ENCODE measurements at places on chromosomes 2 and 18.
A peak's percentile ranks its signal among the peaks of the same experiment; 100 is the strongest.

DNA sequence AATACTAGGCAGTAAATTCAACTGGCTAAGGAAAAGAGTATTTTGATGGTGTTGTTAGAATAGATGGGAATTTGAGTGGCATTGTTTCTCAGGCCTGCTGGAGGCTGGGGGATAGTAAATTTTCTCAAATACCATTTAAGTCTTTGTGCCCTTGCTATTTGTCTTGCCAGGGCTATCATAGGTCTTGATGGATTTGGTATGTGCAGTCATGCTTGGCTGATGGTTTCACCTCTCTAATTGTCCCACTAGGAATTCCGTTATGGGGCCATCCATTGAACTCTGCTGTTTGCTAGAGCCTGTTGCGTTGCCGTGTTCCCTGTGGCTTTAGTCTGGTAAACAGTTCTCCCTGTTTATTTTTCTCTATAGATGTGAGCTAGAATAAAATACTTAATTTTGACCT is 438.1 kb upstream of the FAM98A start:
- DNase-seq: no peak

DNA sequence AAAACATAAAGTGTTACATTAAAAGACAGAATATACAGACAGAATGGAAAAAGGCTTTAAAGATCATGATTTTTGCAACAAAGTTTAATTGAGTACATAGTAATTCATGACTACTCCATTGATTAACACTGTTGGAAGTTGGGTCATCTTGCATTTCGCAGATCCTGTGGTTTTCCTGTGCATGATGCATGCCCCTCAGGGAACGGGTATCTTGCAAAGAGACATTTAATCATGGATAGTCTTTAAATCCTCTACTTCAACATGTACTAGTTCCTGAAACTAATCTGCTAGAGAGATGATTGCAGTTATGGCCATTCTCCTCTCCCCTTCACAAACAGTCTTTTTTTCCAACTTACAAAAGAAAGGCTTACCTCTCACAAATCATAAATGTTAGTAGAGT is 155.6 kb upstream of the DSEL start:
- DNase-seq: peak; percentile 87

- peak; percentile 90 for DNase-seq
Measured at GRCh38 chr2:40625849-40626248, 174.0 kb upstream of the SLC8A1 start.

DNA sequence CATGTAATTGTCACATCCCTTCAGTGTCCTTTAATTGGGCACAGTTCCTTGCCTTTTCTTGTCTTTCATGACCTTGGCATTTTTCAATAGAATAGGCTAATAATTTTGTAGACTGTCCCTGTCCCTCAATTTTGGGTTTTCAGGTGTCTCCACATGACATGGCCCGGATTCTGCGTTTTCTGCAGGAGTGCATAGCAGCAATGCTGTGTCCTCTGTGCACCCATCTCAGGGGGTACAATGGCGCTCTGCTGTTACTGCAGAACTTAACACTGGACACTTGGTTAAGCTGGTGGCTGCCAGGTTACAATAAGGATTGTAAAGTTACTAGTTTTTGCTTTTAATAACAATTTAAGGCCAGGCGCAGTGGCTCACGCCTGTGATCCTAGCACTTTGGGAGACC is 51.3 kb downstream of the INPP5D start:
- DNase-seq: no peak

GRCh38 chr18:8229787-8230186 is 379.4 kb upstream of the RAB12 start:
- peak; percentile 61 for DNase-seq

DNA sequence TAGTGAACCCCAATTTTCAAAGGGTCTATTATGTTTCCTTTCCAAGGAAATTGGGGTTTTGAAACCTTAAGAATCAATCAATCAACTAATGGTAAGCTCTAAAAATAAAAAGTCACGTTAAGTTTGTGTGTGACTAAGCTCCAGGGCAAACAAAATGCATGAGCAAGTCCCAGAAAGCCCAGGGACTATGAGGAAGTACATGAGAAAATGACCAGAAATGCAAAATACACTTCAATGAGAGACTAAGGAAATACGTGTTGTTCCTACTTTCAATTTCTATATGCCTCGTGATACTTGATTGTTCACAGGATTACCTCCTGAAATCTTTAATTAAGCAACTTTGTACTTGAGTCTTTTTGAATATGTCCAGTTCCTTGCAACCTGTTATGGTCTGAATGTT is 684.4 kb upstream of the SYT4 start:
- DNase-seq: no peak

DNA sequence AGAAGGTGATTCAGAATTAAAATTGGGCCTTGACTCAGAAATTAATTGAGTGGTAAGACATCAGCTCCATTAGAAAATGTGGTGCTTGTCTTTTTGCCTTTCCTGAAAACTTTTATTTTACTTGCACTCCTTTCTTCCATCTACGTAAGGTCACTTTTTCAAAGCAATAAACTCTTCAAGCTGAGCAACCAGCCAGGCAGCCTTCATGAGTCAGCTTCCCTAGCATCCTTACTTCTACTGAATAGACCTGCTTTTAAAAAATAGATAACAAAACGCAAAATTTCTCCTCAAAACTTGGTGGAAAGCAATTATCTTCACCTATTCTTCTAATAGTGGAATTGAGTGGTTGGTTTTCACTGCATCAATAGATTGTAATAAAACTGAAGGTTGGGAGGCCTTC is 504.2 kb downstream of the ARHGAP15 start:
- DNase-seq: no peak

GRCh38 chr18:10061566-10062140 is 147.8 kb downstream of the VAPA start:
- no peak for DNase-seq

GRCh38 chr2:137173463-137173862 is 408.1 kb downstream of the THSD7B start:
- peak; percentile 46 for DNase-seq

DNA sequence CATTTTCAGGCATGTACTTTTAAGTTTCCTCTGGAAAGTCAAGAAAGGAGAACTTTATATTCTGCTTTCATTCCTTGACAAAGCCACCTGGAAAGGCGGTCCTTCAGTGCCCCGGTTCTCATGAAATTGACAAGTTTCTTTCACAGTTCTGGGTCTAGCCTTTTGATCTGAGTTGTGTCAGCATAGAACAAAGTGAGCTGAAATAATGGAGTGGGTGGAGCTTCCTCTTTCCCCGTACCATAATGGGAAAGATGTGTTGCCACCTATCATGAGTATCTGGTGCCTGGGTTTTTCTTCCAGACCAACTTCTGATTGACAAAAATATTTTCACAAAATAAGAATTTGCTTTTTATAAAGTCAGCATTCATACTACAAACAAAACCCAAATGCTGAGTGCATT is 49.3 kb downstream of the PTRHD1 start:
- DNase-seq: no peak

DNA sequence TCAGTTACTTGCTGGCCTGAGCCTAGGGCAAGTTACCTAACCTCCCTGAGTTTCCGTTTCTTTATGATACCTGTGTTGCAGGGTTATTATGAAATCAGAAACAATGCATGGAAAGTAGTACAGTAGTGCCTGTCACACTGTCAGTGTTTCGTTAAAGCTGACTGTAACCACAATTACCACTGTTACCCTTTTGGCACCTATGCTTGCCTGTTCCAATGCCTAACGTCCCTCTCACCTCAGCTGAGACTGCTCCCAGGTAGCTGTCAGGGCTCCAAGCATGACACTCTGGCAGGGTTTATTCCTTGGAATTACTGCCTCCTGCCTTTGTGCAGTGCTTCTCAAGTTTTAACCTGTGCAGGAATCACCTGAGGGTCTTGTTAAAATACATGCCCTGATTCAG is 135.2 kb upstream of the RBMS1 start:
- DNase-seq: no peak

DNA sequence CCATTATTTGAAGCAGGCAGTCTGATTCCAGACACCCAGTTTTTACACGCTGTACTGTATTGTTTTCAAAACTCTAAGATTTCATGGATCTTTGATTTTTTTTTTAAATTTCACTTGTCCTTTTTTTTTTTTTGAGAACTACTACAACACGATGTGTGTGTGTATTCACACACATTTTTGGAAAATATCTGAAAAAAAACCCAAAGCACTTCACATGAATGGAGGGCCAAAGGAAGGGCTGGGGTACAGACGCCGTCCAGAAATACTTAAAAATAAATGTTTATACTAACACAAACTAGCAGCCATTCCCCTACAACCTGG is 314 bp upstream of the SSB start:
- DNase-seq: no peak

- DNase-seq: no peak
Measured at GRCh38 chr18:13280070-13280795, 61.7 kb downstream of the LDLRAD4 start.

- DNase-seq: no peak
Measured at GRCh38 chr2:190303647-190304046, 16.0 kb downstream of the HIBCH start.

DNA sequence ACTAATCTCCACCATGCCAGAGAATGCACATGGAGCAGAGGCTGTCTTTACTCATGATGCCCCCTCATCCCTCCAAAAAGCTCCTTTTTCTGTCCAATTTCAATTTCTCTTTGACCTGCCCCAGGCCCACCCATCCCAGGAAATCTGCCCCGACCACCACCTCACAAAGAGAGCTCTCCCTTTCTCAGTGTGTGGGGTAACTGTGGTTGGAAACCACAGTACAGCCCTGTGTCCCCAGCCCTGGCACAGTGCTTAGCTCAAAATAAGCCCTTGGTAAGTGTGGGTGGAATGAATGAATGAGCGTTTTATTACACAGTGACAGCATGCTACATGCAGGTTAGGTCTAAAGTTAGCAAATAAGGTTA is 43.7 kb upstream of the CAB39 start:
- DNase-seq: no peak

- DNase-seq: no peak
Measured at GRCh38 chr2:21552981-21553380, 429.2 kb downstream of the TDRD15 start.

GRCh38 chr2:161412346-161412745 is 3.8 kb upstream of the TBR1 start:
- no peak for DNase-seq

DNA sequence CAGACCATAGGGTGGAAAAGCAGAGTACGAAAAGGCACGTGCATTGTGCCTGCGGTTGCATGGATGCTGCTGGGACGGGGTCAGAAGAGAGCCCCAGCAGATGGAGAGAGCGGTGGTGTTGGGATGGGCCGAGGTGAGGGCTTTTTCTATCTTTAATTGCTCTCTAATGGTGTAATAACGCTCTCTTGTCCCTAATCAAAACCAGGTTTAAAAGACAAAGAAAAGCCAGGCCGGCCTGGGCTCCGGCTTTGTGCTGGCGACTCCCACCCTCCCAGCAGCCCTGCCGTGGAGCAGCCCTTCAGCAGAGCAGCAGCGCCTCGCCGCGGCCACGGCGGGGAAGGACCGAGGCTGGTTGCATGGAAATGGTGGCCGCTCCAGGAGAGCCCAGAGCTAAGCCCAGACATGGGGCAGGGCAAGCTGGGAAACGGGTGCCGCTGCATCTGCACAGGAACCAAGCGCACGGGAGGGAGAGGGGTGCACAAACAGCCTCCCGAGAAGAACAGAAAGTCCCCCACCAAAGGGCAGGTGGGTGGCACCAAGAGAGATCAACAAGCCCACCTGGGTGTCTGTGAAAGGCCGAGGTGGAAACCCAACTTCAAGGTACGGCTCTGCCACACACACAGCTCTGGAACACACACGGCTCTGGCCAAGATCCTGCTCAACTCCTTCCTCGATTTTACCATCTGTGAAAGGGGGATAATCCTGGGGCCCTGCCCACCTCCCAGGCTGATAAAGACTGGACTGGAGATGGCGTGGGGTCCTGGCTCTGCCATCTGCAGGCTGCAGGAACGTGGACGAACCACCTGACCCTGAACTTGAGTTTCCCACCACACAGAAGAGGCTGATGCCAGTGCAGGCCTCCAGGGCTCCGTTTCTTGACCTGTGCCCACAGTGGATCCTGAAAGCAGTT is 15.0 kb downstream of the HS1BP3 start:
- peak; percentile 72 for DNase-seq

- DNase-seq: no peak
Measured at GRCh38 chr2:107602801-107603200, 223.9 kb upstream of the RGPD4 start.
